Stimulated activated CD4-positive, alpha-beta T cell treated with anti-CD3 and anti-CD28 coated beads, Interleukin-4, amount 100 ng/mL, for 48 hours (primary cell): ENCODE measurements at places on chromosomes 4 and X.
A peak's percentile ranks its signal among the peaks of the same experiment; 100 is the strongest.

DNA sequence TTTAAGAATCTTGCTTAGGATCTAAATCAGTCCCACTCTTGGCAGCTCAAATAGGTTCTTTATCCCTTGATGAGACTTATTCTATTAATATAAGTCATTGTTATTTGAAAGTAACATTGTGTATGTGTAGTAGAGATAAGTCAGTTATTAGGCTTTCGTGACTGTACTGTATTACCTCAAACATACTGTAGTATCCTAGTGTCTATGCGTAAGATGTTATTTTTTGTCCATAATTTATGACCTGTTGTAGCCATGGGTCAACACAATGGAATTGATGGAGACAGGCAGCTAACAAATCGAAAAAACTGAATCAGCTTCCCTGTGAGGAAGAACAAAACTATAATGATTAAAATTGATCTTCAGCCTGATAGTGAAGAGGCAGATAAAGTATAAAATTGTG, 41.8 kb downstream of the CLCN3 start:
- no peak for DNase-seq

DNA sequence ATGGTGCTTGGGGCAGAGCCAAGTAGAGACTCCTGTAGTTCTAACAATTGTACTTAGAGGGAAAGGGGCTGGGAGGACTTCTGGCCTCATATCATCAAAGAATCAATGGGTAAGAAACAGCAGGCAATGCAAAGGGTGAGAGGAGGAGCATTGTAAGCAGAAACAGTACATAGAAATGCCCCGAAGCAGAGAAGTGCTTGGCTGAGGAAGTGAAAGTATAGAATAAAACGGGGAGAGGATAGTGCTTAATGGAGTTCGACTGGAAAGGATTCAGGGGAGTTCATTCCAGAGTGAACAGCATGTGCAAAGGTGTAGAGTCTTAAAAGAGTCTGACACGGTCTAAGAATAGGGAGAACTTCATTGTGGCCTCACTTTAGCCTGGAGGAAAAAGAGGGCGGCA, 103.0 kb downstream of the SYNPO2 start:
- no peak for DNase-seq

DNA sequence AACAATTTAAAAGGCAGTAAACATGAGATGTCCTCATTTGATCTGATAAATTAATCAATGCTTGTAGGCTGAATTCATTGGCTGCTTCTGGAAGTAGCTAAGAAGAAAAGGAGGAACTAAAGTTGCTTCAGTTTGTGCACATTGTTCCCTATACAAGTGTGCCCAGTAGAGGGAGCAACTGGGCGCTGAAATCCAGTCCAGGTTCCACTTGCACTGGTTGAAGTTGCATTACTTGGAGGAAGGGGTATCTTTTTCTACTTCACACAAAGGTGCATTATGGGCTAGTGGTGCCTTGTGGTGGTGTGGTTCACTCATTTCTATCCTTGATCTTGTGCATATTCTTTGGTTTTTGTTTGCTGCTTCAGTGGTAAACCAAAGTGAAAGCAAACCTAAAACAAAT, 67.9 kb upstream of the SOX3 start:
- peak; percentile 0 for DNase-seq

- DNase-seq: no peak
Measured at GRCh38 chrX:41022566-41022965, 62.7 kb upstream of the USP9X start.

GRCh38 chrX:109622270-109622669, 2.7 kb downstream of the KCNE5 start:
- no peak for DNase-seq

DNA sequence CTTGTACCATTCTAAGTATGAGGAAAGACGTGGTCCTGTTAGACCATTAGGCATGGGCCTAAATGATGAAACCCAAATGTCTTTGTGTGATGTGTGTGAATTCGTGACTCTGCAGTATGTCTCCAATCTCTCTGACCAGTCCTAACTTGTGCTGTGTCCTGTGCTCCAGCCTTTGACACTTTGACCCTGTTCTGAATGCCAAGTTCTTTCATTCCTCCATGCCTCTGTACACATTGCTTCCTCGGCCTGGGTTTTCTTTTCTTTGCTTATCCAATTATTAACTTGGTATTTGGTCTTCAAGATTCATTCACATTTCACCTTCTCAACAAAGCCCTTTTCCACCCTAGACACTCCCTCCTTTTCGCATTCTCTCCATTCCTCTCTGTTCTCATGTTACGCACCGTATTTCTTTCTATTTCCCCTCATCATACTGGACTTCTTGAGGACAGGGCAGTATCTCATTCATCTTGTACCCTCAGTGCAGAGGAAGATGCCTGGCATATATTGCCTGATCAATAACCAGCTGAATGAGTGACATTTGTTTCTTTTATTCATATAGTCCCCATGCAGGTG, 138.7 kb downstream of the F11 start:
- no peak for DNase-seq

DNA sequence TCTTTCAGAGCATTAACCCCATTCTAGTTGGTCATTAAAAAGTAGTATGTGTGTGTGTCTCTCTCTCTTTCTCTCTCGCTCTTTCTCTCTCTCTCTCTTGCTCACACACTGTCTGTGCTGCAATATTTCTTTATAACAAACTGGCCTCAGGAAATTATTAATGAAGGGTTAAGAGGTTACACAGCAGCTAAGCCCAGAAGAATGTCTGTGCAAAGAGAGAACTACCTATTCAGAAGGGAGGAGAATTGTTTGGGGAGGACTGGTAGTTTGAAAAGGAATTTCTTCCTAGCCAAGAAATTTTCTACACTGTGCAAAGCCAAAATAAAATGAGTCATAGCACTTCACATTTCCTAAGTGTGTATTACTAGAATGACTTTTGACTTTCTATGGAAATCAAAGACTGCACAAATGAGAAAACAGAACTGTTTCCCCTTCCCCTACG, 22.2 kb downstream of the PDGFC start:
- DNase-seq: no peak

DNA sequence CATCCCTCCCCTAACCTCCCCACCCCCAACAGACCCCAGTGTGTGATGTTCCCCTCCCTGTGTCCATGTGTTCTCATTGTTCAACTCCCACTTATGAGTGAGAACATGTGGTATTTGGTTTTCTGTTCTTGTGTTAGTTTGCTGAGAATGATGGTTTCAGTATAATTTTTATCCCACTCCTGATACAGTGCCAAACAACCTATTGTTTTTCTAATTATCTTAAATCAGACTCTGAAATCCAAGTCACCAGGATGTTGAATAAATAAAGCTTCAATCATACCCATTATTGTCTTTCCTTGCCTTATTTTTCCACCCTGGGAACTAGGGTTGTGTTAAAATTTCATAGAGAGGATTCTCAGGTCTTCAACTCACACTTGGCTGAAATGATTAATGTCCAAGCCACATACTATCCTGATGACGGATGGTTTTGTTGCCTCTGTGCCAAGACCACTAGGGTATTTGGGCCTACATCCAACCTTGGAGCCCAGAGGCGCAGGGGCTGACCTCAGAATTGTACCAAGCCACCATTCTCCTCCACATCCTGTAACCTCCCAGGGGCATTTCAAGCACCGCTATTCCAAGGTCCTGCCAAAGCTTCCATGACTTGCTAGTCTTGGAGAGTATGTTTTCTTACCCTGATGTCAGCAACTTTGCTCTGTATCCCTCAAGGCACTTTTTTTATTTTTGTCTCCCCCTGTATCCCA, 332.4 kb downstream of the ARHGAP24 start:
- DNase-seq: no peak

- no peak for DNase-seq
Measured at GRCh38 chrX:1933964-1934363, 319.1 kb downstream of the ASMT start.

GRCh38 chr4:186104114-186104889, at the start of gene FAM149A:
TSS of gene FAM149A (plus strand) at chr4:186104704.
- DNase-seq: peak; percentile 30

DNA sequence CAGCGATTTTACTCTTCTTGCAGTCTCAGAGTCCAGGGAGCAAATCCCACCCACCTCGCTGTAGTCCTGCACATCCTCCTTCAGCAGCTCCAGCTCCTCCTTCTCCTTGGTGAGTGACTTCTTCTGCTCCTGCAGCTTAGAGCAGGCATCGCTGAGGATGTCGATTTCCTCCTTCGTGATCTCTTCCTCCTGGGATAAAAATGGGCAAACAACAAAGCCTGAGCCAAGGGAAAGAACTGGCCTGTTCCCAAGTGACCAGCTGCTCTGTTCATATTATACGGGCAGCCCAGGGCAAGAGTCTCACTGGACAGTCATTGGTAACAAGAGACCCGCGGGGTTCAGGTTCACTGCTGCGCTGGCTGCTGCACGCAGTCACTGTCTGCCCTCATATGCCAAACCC, 26.2 kb downstream of the FGFR3 start:
- no peak for DNase-seq

DNA sequence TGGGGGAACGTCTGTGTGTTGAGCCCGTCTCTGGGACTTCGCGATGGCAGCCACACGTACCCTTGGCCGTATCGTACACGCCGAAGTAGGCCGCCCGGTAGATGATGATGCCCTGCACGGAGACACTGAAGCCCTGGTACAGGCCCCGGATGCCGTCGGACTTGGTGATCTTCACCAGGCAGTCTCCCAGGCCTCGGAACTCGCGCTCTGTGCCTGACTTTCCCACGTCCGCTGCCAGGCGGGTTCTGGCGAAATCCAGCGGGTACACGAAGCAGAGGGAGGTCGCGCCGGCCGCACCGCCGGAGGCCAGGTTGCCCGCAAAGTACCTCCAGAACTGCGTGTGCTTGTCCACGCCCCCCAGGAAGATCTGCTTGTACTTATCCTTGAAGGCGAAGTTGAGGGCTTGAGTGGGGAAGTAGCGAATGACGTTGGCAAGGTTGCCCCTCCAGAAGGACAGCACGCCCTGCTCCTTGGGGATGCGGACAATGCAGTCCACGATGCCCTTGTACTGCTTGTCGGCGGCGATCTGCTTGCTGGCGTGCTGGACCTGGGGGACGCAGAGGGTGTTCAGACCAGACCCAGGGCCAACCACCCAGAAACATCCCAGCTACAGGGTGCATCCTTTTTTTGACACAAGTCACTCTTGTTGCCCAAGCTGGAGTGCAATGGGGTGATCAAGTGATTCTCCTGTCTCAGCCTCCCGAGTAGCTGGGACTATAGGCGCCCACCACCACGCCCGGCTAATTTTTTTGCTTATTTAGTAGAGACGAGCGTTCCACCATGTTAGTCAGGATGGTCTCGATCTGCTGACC, 2.5 kb downstream of the SLC25A6 start:
- DNase-seq: no peak

GRCh38 chrX:39601231-39602177, 496.3 kb downstream of the BCOR start:
- DNase-seq: no peak

DNA sequence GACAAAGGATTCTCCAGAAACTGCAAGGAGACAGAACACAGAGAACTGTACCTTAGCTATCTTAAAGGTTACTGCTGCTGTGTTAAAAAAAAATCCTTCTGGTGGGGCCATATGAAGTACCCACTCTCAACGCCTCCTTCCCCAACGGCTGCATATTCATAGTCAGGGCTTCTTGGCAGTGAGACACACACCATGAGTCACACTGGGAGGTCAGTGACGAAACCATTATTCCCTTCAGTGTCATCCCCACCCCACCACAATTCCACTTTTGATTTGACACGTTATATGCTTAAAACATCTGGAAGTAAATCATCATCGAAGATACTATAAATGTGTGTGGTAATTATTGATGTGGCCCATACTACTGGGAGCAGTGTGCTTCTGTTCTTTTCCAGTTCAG, 271.5 kb downstream of the LDB2 start:
- no peak for DNase-seq

DNA sequence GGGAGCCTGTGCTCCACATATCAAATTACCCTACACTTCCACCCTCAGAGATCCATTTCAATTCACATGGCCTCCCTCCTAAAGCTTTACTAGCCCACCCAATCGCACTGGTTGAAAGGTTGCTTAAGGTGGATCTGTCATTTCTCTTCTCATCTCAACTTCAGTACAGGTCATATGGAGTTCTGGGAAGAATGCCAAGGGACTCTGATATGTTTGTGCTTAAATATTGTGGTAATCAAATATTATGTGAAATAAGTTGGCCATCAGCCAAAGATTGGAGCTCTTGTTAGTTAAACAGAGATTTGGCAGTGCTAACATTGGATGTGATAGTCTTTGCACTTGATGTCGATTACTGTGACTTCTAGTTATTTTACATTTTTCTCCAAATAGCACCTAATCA, 20.5 kb downstream of the SEPTIN6 start:
- DNase-seq: no peak

GRCh38 chr4:27692158-27692557, 831.5 kb downstream of the STIM2 start:
- DNase-seq: no peak

DNA sequence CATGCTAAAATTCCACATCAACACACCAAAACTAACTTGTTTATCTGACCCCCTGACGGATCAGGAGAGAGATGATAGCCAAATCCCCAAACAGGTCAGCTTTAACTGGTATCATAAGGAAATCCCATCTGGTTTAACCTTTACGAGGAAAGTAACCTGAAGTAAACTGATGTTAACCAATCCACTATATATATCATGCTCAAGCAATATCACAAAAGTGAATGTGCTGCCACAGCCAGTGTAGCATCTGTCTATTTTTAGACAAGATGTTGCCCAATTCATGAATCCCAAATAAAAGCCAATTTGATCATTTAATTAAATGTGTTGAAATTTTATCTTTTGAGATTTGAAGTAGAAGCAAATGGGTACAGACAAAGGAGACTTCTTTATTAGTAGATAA, 44.5 kb downstream of the EGF start:
- no peak for DNase-seq

- no peak for DNase-seq
Measured at GRCh38 chr4:41852229-41852628, 83.0 kb upstream of the TMEM33 start.

GRCh38 chr4:23006756-23007155, 314.0 kb downstream of the GBA3 start:
- DNase-seq: no peak

- DNase-seq: no peak
Measured at GRCh38 chrX:16487620-16488385, 162.2 kb upstream of the S100G start.

DNA sequence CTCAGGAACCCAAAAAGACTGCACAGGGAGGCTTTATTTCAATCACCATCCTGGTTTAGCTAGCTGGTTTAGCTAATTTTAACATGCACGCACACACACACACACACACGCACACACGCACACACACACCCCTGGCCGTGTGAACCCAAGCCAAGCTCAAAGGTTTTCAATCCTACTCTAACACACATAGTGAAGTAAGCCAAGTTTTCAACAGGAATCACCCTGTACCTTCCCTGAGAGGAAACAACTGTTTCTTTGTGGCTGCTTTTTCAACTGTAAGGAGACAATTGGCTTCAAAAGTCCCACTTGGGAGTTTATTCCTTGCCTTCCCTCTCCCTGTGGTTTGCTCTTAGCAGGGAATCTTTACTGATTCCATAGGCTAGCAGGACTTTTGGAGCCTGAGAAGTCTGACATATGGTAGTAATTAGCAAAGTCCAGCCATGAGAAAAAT, 98.9 kb upstream of the BMP3 start:
- DNase-seq: no peak

GRCh38 chr4:3225936-3226335, 23.0 kb upstream of the MSANTD1 start:
- DNase-seq: no peak
